Activated naive CD4-positive, alpha-beta T cell treated with Interleukin-2 at 50 U/mL for 16 hours (primary cell): ENCODE measurements at places on chromosomes 16 and 17.
A peak's percentile ranks its signal among the peaks of the same experiment; 100 is the strongest.

DNA sequence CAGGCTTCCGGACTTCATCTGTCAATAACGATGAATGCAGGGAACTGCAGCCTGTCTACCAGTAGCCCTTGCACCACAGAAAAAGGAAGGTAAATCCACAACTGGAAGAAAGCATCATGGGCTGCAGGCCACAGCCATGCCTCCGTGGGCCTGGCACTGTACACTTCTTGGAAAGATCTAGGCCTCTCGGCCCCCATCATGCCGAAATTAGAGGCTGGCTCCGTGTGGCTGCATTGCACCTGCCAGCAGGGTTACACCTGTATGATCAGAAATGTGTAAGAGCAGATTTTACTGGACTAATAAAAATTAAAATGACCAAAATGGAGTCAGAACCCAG, 52.2 kb downstream of the SDK2 start:
- DNase-seq: no peak

- peak; percentile 73 for DNase-seq
Observed at GRCh38 chr16:53518550-53519416, 15.8 kb upstream of the AKTIP start.

- DNase-seq: no peak
Observed at GRCh38 chr16:19909750-19910322, 25.2 kb upstream of the GPRC5B start.

- no peak for DNase-seq
Observed at GRCh38 chr17:57226793-57227192, 29.5 kb upstream of the MSI2 start.

DNA sequence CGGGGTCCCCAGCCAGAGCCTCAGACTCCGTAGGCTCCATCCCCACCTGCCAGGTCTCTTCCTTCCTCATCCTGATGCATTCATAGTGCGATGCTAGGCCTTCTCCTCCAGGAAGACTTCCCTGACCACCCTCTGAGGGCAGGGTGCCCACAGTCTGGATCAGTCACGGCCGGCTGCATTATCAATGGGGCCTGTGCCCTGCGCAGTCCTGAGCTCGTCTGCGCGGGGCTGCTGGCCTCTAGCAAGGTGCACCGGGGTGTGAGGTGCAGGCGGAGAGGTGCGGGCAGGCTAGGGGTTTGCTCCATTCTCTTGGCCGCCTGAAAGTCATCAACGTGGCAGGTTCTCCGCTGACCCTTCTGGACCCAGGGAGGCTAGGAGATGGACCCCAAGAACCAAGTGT, 56.9 kb upstream of the ACSF3 start:
- no peak for DNase-seq

- DNase-seq: peak; percentile 87
Observed at GRCh38 chr17:35486920-35487732, 38.6 kb upstream of the SLFN13 start.

- no peak for DNase-seq
Observed at GRCh38 chr16:27481282-27481934, 68.3 kb downstream of the GTF3C1 start.

DNA sequence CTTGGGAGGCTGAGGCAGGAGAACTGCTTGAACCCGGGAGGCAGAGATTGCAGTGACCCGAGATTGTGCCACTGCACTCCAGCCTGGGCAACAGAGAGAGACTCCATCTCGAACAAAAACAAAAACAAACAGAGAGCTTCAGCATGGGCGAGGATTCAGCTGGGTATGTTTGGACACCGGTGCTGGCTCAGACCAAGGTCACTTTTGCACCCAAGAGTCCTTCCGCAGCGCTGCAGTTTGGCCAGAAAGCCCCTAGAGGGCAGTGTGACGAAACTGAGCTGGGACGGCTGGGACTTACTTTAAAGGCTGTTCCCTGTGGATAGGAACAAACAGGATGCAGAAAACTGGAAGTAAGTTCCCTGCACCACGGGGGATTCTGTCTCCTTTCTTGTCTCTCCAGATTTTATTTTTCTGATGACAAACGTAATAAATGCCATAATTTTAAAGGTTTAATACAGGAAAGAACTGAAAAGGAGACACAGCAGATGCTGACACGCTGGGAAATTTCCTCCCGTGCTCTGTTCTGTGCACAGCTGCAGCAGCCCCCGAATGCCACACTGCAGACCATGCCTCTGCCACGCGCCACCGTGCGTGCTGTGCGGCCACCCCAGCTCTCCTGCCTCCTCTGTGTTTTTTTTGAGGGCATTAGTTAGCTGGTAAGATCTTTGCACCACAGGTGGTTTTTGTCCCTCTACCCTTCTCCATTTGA, 25.2 kb upstream of the USP36 start:
- DNase-seq: peak; percentile 67
